ENCODE measurements at places on chromosomes 1 and 21.

DNA sequence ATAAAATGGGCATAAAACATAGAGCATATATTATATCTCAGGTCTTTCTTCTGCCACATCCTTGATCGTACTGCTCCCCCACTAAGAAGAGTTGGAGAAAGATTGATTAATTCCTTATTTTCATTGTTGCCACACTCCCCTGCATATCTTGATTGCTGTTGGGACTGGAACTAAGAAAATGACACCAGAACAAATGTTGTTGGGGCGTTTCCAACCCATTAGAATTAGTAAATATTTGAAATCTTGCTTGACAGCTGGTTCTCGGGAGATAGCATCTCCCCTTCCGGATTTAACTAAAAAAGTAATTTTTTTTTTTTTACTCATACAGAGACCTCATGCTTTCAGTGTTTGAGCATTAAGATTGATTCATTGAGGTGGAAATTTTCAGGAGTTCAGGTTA lies 493.0 kb upstream of the PLXNA2 start:
- no peak for DNase-seq

DNA sequence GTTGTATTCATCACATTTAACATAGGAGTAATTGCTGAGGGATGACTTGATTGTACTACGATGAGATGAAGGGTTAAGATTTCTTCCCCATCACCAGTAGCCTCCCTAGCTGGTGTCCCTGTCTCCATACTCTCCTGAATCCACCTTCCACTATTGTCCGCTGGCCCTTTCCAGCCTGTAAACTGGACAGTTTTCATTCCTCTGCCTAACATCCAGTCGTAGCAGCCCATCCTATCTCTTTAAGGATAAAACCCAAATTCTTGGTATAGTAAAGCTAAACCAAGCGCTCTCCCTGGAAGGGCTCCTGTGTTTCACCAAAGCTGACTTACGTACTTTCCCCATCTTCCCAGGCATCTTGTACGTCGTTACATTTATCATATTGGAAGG lies 670 bp downstream of the COX20 start:
- DNase-seq = no peak

GRCh38 chr1:157142765-157143423 lies 4.7 kb upstream of the ETV3 start:
- DNase-seq = no peak

DNA sequence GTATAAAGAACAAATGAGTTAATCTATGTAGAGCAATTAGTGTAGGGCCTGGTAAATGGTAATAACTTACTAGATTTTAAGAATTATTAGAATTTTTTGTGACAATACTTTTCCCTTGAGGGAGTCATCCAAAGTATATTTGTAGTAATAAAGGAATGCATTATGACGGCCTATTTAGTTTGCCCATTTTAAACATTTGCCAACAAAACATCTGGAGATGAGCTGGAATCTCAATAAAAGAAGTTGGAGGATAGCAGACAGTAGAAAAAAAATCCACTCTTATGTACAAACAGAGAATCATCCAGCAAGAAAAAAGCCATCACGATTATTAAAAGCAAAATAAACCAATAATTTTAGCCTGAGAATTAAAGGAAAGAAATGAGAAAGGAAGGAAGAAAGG lies 567.3 kb upstream of the ADAMTS5 start:
- DNase-seq = no peak

GRCh38 chr1:194347200-194347599 lies 1160.8 kb upstream of the B3GALT2 start:
- no peak for DNase-seq

DNA sequence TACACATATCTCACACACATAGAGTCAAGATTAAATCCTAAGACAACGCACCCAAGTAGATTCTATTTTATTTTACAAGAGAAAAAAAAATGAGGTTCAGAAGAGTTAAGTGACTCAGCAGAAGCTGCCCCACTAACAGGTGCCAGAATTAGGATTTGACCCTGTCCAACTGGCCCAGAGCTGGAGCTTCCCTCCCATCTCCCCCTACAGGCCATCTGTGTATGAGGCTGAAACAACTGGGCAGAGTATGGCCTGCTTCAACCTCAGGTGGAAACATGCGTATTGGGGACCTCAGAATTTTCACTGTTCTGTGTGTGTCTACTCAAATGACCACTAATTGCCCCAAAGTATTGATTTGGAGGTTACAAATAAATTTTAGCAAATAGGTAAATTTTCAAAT lies 29.9 kb downstream of the PSMG1 start:
- no peak for DNase-seq
